Stimulated activated CD8-positive, alpha-beta memory T cell treated with anti-CD3 and anti-CD28 coated beads, Interleukin-2, amount 100 ng/mL, for 1 hour (primary cell): ENCODE measurements at places on chromosomes 6 and 20.

- DNase-seq: no peak
Observed at GRCh38 chr6:45148711-45149341, 179.3 kb upstream of the RUNX2 start.

DNA sequence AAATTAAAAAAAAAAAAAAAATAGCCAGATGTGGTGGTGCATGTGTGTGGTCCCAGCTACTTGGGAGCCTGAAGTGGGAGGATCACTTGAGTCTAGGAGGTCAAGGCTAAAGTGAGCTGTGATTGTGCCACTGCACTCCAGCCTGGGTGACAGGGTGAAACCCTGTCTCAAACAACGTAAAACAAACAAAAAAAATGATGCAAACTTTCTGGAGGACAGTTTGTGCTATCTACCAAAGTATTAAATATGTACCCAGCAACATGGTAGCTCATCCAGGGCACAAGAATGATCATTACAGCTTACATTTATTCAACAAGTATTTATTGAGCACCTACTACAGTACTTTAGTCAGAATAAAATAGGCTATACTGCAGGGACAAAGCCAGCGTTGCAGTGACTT, 40.4 kb upstream of the PTPN1 start:
- no peak for DNase-seq

- no peak for DNase-seq
Observed at GRCh38 chr6:136548582-136549299, 1.5 kb downstream of the MAP7 start.

DNA sequence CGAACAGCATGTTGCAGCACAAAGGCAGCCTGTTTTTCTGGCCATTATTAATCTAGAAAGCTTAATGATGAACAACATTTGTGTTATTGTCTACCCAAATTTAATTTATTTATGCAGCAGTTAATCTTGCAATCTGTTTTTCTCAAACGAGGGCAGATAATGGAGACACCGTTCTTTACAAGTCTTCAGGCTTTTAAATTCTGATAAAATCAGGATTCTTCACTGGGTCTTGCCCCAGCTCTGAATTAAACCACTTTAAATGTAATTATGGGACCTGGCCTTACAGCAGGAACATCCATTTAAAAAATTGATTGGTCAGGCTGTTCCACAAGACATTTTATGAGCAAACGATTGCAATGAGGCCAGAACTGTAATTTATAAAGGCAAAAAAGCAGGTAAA, 26.5 kb upstream of the INSM1 start:
- DNase-seq: no peak

GRCh38 chr6:15145821-15146220, 100.0 kb upstream of the JARID2 start:
- DNase-seq: no peak

GRCh38 chr6:9332241-9332780, 897.0 kb upstream of the SLC35B3 start:
- no peak for DNase-seq

- DNase-seq: no peak
Observed at GRCh38 chr6:82872185-82872584, 193.5 kb downstream of the UBE3D start.
